Putamen (tissue), 1 donor: ENCODE measurements at places on chromosomes 16 and 17.

- no peak for DNase-seq
These were observed 268.2 kb downstream of the STX8 start for GRCh38 chr17:9307313-9307998.

- no peak for DNase-seq
These were observed 1.8 kb downstream of the UNC13D start for GRCh38 chr17:75842411-75842810.

- DNase-seq, result no peak
These were observed 43.3 kb downstream of the WWOX start for GRCh38 chr16:78142788-78143187.

- DNase-seq, result no peak
These were observed 184.6 kb upstream of the C17orf78 start for GRCh38 chr17:37191219-37191618.

- no peak for DNase-seq
These were observed 329.4 kb upstream of the CCL2 start for GRCh38 chr17:33925649-33926048.

- no peak for DNase-seq
These were observed 51.8 kb upstream of the ACSF3 start for GRCh38 chr16:89041571-89042481.

GRCh38 chr17:61064087-61064951, 335.3 kb upstream of the TBX2 start:
- no peak for DNase-seq

DNA sequence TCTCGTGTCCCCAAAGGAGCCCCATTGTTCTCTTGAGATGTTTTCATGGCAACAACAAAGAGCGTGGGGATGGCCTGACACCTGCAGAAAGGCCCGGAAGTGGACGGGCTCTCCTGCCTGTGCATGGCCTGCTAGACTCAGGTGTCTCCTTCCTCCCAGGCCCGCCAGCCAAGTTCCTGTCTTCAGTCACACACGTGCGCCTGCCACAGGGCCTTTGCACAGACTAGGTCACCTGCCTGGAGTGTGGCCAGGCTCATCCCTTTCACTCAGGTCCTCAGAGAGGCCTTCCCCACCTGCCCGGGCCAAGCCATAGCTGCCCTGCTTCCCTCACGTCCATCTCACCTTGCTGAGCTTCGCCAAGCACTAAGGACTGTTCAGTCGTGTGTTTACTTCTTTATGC, 300.9 kb downstream of the FOXL1 start:
- DNase-seq, result no peak

DNA sequence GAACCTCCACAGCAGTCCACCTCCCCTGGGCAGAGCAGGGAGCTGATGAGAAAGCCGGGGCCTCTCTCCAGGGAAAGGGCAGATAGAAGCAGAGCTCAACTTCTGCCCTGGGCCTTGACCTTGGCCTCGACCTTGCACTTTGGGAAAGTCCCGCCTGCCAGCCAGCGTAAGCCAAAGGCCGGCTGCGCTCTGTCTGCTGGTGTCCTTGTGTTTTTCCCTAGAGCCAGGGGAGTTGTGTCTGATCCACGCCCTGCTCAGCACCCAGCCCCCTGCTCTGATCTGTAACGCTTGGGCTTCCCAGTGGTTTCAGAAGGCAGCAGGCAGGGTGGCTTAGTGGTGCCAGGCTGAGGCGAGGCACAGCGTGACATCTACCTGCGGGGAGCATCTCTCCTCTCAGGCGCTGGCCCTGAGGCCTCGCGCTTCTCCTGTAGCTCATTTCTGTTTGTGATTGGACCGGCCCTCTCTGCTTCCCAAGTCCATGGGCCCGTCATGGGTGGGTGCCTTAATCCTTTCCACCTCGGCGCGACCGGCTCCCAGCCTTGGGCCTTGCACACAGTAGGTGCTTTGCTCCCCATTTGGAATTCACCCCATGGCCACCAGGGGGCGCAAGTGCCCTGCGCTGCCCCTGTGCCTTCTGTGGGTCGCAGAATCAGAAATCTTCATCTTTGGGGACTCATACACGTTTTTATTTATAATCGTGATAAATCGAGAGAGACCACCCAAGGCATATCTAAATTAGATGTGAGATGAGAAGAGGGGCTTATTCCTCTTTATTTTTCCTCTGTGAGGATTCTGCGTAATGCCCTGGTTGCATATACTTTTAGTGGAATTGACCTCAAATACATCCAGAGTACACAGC, 24.2 kb downstream of the SGSH start:
- no peak for DNase-seq

DNA sequence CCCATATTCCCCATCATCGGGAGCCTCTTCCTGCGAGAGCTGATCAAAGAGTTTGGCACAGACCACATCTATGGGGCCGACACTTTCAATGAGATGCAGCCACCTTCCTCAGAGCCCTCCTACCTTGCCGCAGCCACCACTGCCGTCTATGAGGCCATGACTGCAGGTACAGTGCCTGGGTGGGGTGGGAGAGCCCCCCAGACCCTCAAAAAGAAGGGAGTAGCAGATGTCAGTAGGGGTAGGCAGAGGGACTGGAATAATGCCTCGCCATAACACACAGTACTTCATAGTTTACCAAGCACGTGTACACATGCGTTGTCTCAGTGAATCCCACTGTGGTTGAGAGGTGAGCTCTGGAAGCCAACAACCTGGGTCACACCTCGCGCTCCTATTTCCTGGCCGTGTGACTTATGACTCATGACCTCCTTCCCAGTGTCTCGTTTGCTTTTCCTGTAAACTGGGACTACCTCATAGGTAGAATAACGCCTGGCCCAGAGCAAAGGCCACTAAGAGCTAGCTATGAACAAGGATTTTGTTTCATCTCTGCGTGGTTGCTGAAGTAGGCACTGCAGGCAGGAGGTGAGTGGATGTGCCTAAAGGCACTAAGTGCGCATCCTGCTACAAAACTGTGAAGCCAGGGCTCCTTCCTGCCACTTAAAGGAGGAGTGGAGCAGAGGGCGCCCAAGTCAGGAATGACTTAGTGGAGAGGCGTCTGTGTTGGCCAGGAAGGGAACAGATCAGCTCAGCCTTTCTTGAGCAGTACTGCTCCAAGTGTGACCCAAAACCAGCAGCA, 5.2 kb downstream of the NAGLU start:
- no peak for DNase-seq

DNA sequence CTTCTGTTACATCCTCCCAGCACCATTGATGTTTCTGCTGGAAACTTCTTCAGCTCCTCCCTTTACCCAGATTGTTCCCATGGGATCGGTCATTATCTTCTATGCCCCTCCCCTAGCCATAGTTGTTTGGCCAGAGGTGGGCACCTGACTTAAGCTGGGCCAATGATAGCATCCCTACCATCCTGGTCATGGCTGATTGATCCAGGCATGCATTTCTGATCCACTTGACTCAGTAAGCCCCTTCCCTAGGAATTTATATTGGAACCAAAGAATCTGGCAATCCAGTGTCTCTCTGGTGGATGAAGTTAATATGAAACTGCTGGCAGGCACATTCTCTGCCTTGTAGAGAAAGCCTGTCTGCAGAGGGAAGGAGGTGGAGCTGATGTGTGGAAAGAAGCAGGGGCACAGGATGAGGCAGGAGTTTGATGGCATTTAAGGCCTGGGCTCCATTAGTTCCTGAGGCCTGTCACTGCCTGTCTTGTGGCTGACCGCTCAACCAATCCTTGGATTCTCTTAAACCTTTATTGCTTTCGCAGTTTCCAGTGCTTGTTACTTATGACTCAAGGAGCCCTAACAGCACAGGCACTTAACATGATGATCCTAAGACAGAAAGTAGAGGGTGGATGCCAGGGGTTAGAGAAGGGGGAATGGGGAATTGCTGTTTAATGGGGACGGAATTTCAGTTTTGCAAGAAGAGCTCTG, 152.4 kb downstream of the ABCC12 start:
- no peak for DNase-seq

DNA sequence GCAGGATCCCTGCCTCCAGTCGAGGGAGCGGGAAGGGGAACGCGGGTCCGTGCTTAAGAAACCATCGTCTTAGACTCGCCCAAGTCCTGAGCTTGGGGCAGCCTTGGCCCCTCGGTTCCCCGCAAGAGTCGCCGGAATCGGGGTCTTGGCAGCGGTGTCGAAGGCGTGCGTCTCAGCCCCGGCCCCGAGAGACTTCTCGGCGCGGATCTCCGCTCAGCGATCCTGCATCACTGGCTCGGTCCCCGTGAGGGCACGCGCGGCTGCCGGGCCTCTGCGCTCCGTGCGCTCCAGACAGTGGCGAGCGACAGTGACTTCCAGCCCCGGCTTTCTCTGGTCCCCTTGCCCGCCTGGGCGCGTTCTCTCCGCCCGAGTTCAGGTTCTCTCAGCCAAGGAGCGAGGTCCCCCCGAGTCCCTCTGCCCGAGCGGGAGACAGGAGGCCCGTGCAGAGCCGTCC, 380 bp downstream of the HS3ST3A1 start:
- DNase-seq, result no peak

DNA sequence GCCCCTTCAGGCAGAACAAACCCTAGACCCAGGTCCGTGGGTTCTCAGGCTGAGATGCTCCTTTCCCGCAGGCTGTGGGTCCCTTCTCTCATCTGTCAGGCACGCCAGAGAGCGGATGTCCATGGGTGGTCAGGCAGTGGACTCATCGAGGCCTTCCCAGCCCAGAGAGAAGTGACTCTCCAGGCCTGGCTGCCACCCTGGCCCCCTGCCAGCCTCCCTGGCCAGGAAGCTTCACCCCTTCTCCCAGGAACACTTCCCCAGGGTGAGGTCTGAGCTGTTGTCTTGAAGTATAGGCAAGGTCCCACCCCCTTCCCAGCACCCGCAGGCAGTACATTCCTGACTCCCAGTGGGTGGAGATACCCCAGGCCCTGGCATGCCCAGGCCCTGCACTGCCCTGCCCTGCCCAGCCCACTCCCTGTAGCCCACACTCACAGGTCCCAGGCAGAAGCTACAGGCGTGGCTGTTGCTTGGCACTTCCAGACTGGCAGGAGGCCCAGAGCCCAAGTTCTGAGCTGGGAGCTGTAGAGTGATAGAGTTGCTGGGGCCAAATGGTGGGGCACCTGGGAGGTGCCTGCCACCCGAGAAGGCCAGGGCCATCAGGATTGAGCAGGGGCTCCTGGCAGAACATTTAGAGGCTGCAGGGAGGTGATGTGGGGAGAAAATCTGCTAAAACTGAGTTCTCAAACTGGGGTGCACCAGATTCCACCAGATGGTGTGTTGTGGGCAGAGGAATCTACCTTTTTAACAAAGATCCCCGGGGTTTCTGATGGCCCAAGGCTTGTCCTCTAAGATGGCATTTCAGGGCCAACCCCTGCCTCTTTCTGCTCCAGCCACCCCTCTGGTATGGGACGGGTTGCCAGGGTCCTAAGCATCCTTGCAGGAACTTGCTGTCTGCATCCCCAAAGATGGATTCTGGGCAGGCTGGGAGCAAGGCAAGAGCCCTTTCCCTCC, 6.7 kb downstream of the ITGA3 start:
- no peak for DNase-seq

DNA sequence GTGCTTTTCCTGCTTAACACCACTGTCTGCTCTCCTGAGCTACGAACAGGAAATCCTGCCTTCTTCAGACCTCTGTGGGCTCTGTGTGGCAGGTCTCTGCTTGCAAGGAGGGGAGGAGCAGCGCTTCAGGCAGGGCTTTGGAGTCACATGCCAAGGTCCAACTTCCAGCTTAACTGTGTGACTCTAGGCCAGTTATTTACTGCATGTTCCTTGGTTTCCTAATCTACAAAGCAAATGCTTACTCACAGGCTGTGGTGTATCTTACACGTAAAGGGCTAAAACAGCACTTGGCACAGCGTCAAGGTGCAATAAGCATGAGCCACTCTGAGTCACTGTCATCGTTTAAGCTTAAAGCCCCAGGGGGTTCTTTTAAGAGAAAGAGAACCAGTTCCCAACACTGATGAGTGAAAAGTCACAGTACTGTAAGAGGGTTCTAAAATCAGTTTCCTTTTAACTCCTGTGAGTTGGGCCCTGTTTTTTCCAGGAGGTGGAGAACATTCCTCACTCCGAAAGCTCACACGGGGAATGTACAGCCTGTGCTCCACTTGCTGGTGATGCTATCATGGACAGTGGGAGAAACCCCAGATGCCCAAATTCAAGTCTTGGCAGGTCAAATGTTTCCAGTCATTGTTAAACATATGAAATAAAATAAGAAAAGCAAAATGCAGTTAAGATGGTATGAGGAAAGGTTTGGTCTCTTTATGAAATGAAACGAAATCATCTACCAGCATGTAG, 54.1 kb upstream of the BCAR1 start:
- DNase-seq, result no peak

DNA sequence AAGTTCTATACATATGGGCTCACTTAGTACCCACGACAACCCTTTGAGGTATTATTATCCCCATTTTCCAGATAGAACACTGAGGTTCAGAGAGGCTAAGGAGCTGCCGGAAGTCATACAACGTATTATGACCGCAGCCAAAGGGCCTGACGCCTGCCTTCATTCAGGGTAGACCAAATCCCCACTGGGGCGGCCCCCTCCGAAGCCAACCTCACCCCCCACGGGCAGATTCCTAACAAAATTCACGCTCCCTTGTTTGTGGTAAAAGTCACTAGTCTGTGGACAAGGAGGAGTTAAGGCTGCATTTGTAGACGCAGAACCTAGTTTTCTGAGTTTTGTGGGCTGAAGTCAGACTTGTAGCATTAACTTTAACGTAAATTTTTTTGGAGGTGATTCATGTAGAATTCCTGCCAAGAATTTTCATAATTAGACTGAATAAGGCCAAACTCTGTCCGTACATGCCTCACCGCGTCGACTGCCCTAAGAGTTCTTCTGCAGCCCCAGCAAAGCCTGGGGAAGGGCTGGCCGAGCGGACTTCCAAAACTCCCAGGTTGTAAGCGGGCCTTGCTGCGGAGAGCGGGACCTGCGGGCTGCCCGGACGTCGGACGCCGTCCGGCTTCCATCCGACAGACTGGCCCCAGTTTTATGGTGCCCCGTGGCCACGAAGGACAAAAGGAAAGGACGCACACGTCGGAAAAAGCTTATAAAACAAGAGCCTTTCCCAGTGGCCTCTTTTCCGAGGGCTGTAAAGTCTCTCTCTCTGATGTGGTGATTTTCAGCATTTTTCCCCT, 75.7 kb downstream of the NXN start:
- DNase-seq, result no peak

DNA sequence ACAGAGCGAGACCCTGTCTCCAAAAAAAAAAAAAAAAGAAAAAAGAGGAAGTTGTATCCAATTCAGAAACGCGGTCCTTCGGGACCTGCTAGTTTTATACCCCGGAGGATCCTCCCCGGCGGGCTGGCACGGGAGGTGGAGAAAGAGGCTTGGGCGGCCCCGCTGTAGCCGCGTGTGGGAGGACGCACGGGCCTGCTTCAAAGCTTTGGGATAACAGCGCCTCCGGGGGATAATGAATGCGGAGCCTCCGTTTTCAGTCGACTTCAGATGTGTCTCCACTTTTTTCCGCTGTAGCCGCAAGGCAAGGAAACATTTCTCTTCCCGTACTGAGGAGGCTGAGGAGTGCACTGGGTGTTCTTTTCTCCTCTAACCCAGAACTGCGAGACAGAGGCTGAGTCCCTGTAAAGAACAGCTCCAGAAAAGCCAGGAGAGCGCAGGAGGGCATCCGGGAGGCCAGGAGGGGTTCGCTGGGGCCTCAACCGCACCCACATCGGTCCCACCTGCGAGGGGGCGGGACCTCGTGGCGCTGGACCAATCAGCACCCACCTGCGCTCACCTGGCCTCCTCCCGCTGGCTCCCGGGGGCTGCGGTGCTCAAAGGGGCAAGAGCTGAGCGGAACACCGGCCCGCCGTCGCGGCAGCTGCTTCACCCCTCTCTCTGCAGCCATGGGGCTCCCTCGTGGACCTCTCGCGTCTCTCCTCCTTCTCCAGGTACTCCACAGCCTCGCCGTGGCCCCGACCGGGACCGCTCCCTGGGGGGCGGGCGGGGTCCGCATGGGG, at the start of gene CDH3:
CDH3 (plus strand) TSS at position 596 of the 779 bp plus-strand sequence; CDS start at position 666, 70 bp downstream.
- no peak for DNase-seq
